ENCODE measurements at places on chromosomes 7 and 10.

DNA sequence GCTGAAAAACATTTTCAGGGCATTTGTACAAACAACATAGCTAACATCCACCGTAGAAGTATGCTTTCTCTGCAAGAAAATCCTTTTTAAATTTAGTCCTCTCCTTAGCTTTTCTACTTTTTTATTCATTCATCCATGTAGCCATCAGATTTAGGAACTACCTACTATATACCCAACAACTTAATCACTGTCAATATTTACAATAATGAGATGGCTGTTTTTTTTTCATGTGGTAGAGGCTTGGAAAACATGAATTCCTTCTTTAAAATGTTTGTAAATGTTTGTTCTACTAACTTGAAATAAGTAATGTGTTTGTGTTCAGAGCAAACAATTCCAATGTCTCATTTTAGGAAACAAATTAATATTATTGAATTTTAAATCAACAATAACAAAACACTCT is 78.2 kb upstream of the CAV2 start:
- DNase-seq = no peak

DNA sequence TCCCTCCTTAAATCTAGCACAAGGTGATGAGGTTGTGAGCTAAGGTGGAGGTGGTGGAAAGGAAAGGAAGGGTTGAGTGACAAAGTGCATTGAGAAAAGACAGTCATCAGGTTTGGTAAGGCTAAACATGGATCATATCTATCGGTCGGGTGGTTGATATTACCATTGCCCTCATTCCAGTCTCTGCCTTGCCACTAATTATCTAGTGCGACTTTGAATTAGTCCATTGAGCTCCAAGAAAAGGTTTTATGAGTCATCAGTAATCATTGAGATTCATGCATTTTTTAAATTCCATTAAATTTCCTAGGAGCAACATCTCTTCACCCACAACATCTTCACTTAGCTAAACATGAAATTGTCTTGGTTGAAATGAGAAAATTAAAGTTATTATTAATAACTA is 68.9 kb upstream of the FRMD4A start:
- DNase-seq = no peak

GRCh38 chr10:102791754-102792395 is 45.3 kb downstream of the CYP17A1 start:
- DNase-seq = no peak

DNA sequence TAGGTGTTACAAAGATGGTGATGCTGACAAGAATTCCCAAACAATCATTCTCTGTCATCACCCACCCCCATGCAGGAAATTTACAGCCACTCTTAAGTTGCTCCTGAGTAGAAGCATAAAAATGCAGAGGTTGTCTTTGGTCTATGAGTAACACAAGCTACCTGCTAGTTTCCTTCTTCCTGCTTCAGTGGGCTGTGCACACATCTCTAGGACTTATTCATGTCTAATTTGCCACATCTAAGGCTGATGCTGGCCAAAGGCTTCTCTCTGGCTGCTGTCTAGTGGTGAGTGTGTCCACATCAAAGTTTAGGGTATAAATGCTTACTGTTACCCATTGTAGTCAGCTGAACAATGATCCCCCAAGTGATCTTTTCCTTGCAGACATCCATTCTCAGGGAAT is 662.5 kb downstream of the TYW1 start:
- no peak for DNase-seq

DNA sequence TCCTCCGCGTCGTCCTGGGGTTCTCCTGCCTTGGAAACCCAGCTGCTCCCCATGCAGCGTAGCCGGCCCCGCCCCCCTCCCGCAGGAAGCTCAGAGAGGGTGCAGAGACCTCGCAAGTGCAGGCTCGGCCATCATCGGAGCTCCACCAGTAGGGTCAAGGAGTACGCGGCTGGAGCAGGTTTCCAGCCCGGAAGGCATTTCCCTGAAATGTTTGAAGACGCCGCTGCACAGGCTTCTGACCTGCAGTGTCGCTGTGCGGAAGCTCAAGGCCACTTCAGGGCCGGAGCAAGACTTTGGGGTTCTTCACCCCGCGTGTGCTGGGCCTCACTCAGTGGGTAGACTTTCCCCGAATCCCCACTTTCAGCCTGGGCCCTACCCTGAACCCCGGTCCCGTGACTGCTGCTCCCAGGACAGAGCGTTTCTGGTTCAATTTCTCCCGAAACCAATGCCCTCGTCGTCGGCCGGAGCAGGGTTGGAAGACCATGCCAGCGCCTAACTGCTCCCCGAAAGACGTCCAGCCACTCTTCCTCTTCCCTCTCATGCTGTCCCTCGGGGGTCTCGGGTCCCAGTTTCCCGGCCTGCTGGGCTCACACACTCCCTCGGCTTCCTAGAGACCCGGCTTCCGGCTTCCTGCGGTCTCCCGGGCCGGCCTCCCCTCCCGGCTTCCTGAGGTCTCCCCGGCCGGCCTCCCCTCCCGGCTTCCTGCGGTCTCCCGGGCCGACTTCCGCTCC is 52.1 kb downstream of the INSIG1 start:
- DNase-seq = no peak

DNA sequence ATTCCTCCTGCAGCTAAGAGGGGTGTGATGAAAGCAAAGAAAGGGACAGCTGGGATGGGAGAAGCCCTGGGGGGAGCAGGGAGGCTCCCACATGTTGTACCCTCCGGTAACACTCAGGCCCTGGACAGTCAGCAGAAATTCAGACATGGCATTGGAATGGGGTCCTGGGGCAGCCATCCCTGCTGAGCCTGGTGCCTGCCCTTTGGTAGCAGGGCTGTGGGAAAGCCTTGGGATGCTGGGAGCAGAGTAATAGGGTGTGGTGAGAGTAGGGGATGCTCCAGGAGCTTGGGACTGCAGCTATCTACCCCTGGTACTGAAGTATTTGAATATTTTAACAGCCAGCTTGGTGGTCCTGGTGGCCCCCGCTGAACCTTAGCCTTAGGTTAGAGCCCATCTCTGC is 56.8 kb downstream of the FAM241B start:
- no peak for DNase-seq

Measured in thoracic aorta (tissue), 2 donors.